Suprapubic skin (tissue), 4 donors: ENCODE measurements at places on chromosomes 7 and 10. TPM values are rescaled to one million over a fixed set of nuclear protein-coding genes. Genes with fewer than 3 reads are reported as not detected.

DNA sequence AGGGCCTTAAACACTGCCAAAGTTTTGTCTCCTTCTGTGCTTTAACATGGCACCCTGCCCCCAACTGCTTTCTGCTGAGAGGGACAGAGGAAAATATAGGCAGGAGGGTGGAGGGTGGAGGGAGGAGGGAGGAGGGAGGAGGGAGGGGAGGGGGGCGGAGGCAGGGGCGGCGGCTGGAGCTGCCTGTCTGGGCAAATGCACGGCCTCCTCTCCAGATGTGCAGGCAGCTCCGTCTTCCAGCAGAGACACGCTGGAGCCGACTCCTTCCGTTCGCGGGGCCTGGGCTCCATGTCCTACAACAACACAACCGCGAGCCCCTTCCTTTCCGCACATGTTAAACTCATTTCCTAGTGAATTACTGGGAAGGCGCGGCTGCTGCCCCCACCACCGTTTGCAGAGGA lies 14.2 kb downstream of the EBF3 start:
- no peak for DNase-seq

DNA sequence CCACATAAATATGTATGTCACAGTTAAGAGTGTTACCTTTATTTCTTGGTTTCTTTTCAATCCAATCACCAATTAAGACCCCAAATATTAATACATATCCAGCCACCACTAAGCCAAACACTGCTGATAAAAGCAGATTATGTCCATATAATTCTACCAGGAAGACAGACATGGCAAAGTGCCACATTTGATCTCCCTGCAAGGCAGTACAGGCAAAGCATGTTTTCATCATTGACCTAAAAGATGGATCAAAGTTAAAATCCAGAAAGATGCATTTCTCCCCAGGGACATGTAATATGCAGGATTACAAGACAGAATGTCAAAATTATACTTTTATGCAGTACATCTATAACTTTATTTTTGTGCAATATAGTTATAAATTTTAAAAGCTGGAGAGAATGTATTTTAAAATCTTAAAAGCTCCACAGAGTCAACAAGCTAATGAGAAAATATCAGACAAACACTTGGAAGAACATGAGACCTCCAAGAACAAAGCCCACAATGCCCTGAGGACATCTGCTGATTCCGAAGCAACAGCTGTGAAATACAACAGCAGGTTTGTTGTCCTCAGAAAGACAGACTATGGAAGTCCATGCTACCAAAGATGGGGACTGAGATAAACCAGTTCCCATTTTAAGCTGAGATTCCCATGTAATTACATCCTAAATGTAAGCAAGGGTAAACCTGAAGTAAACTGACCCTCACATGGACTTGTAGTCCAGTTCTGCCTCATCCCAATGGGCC lies 54.5 kb upstream of the TOMM7 start:
- DNase-seq = no peak

GRCh38 chr7:140049339-140050024 lies 13.3 kb downstream of the PARP12 start:
- DNase-seq = no peak

GRCh38 chr7:38632411-38632810 lies 1.2 kb upstream of the AMPH start:
- no peak for DNase-seq

- DNase-seq = no peak
These were observed 416.3 kb upstream of the COBL start for GRCh38 chr7:51732951-51733350.

DNA sequence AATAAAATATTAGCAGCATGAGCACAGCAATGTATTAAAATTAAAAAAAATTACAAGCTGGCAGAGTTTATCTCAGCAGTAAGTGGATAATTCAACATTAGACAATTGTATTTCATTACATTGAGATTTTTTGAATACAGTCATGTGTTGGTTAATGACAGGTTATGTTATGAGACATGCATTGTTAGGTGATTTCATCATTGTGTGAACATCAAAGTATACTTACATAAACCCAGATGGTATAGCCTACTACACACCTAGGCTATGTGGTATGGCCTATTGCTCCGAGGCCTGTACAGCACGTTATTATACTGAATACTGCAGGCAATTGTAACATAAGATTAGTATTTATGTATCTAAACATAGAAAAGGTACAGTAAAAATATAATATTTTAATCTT lies 29.7 kb downstream of the CCDC6 start:
- no peak for DNase-seq

DNA sequence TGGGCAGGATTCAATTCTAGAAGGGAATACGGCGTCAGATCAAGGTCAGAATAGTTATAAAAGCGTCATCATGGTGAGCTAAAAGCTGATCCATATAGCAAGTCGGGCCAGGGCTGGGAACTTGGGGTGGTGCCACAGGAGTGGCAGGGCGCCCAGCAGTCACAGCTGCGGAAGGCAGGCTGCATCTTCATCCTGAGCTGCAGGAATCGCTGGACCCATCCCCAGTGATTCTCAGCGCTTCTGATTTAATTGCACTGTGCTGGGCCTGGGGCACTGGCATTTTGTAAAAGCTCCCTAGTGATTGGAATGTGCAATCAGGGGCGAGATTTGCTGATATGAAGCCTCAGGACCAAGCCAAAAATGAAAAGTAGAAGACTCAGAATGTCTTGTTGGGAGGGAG lies 135.3 kb downstream of the CTTNBP2 start:
- DNase-seq = no peak

DNA sequence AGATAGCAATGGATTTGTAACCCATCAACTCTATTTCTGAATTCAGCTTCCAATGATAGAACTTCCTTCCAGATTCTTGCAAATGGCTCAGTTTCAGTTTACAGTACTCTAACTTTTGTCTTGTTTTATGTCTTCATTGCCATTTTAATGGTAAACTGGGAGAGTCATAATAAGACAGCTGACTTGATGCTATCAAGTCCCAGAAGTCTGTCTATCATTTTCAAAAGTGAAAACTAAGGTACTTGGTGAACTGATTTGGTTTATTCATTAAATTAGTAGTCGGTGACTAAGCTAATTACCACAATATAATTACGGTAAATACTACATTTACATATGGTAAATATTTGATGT lies 25.0 kb downstream of the RTKN2 start:
- DNase-seq = no peak

DNA sequence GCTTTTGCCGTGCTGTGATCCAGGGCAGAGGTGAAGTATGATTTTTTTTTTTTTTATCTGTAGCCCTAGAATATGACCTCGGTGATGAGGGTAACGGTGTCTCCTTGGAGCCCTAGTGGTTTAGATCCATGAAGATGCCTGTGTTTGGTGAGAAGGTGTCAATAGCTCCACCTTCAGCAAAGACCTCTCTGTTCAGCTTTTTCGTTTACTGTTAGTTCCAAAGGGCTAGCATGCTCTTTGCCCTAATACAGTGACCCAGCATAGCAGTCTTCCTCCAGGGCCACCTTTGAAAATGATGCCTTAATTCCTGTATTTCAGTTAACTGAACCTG lies 746 bp upstream of the MRPS16 start:
- DNase-seq = no peak

GRCh38 chr10:113583571-113583970 lies 30.7 kb downstream of the HABP2 start:
- DNase-seq = no peak

GRCh38 chr7:4606797-4607196 lies 75.3 kb upstream of the FOXK1 start:
- DNase-seq = no peak

- DNase-seq = no peak
These were observed 8.2 kb downstream of the JCAD start for GRCh38 chr10:30051220-30051619.

DNA sequence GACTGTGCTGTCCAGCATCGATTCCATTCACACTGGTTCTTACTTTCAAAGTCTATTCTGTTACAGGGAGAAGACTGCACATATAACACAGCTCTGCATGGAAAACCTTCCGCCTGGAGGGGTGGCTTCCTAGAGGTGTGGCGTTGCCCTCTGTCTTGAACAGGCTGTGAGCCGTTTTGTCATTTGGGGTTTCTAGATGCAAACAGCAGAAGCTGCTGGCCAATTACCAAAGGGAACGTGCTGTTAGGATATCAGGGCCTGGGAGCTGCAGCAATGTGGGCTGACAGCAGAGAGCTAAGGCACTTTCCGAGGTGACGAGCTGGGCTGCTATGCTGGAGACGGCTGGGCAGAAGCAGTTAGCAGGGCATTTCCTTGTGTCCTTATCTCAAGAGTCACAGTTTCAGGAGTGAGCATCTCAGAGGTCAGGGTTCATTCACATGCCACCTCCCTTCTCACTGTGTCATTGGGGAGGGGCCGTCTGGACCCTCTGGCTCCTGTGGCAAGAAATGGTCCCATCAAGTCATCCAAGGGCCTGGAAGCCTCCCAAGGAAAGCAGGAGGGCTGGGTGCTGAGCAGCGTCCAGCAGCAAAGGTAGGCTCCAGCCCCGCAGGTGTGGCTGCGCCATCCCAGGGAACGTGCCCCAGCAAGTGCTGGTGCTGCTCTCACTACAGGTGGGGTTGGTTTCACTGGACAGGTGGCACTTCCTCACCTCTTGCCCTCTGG lies 106.5 kb downstream of the WDR37 start:
- DNase-seq = peak; percentile 64

DNA sequence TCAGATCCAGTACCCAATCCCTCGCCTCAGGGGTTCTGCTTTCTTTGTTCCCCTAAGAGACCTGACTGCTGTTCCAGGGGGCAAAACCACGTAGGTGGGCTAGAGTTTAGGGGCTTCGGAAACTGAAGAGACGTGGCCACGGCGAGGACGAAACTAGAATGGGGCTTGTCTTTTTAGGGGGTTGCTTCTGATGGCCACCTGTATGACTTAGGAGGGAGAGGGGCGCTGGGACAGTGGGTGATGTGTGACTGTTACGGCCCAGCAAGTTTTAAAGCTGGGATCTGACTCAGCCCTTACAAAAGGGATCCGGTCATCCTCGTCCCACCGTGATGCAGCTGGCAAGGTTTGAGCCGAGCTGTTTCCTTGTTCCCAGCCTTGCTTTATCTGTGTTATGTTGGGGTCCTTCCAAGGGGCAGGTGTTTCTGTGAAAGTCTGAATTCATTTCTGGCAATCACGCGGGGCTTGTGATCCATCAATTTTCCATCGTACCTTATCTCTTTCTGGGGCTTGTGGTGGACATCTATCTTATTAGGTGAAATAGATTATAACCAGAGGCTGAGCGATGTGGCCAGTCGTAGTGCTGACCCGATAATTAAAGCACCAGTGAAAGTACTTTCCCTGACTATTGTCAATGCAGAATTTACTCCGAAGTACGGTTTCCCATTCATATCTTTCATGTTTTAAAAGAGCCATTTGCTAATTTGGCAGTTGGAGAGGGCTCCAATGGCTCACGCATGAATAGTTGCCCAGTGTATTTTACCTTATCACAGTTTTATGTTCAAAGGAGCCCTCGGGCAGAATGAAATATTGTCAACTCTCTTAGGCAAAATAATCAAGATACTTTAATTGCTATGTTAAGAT lies 830 bp downstream of the MET start:
- DNase-seq = peak; percentile 62

DNA sequence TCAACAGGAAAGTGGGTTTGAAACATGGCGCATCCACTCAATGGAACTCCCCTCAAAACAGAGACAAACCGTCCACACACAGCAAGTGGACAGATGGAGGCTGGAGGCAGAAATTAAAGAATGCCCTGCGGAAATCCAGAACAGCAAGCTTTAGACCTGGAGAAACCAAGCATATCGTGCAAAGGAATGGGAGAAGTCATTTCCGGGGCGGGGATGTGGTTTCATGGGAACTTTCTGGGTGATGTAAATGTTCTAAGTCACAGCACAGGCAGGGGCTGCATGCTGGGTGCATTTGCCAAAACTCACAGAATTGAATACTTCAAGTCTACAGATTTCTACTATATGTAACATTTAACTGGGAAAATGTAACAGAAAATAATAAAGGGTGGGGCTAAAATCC lies 213.0 kb downstream of the PTPRN2 start:
- no peak for DNase-seq

DNA sequence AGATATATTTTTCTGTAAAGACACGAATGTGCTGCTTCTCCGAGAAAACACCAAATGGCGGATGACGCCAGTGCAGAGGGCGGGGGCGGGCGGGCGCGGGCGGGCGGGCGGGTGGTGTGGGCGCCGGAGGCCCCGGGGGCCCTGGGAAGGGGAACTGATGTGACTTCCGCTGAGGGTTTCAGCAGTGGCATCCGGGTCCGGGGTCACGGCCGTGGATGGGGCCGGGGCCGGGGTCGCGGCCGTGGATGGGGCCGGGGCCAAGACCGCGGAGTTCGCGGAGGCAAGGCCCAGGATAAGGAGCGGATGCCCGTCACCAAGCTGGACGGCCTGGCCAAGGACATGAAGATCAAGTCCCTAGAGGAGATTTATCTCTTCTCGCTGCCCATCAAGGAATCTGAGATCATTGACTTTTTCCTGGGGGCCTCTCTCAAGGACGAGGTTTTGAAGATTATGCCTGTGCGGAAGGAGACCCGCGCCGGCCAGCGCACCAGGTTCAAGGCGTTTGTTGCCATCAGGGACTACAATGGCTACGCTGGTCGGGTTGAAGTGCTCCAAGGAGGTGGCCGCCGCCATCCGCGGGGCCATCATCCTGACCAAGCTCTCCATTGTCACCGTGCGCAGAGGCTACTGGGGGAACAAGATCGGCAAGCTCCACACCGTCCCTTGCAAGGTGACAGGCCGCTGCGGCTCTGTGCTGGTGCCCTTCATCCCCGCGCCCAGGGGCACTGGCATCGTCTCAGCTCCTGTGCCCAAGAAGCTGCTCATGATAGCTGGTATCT lies 20.3 kb upstream of the IGF2BP3 start:
- no peak for DNase-seq

DNA sequence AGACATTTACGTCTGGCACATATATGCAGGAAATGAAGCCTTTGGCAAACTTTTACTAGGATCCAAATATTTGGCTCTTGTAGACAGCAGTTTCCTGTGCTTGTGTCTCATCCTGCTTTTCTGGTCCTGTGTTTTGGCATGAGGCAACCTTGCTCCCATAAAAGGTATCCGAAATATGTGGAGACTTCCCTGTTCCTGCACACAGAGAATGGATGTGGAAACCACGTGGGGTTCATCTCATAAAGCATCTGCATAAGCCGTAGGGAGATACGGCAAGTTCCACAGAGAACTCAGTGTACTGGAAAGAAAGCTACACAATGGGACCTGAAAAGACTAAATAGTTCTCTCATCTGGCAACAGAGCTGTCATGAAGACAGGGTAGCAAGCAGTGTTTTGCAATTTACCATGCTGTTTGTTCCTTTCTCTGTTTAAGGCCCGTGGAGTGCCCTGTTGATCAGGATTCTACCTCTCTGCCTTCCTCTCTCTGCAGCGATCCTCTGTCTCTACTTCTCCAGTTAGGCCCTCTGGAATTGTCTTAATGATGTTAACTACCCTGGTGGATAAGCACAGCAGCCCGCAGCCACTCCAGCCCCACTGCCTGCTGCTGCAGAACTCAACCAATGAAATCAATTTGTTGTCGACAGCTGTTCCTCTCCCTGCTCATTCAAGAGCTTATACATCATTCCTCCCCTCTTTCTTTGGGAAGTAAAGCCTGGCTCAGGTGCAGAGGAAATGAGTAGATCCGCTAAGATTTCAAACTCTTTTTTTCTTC lies 293.6 kb downstream of the CSTF2T start:
- DNase-seq = no peak

Gene OR2A7
- 14.6 TPM for total RNA-seq

Gene BHLHA15
- total RNA-seq = 1.2 TPM

Gene ST8SIA6
- 1.2 TPM for total RNA-seq

Gene GRIFIN
- not detected for total RNA-seq

Gene ABCB4
- total RNA-seq = 1.6 TPM

Gene HPSE2
- 1.3 TPM for total RNA-seq

Gene VSTM2A
- not detected for total RNA-seq
